ENCODE measurements at places on chromosomes 5 and 9.

- no peak for DNase-seq
These were observed 399.0 kb upstream of the MEF2C start for GRCh38 chr5:89281766-89282553.

GRCh38 chr5:14284392-14285148 is 141.4 kb downstream of the TRIO start:
- DNase-seq = no peak

- DNase-seq = no peak
These were observed 9.4 kb upstream of the ANGPTL2 start for GRCh38 chr9:127131871-127132270.

DNA sequence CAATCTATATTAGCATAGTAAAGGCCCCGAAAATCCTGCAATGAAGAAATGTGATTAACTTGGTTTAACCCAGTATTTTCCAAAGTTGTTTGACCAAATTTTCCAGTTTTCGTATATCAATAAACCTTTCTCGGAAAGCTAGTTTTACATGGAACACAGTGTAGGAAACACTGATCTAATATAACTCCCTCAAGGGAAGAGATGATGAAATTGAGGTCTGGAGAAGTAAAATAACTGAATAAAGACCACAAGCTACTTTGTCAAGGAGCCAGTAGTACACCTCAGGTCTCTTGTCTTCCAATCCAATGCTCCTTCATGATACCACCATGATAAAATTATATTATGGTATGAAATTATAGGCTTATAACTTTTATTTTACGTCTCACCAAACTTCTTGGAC is 118.1 kb upstream of the TARS1 start:
- no peak for DNase-seq

GRCh38 chr5:149694007-149694406 is 36.1 kb upstream of the PPARGC1B start:
- DNase-seq = no peak

DNA sequence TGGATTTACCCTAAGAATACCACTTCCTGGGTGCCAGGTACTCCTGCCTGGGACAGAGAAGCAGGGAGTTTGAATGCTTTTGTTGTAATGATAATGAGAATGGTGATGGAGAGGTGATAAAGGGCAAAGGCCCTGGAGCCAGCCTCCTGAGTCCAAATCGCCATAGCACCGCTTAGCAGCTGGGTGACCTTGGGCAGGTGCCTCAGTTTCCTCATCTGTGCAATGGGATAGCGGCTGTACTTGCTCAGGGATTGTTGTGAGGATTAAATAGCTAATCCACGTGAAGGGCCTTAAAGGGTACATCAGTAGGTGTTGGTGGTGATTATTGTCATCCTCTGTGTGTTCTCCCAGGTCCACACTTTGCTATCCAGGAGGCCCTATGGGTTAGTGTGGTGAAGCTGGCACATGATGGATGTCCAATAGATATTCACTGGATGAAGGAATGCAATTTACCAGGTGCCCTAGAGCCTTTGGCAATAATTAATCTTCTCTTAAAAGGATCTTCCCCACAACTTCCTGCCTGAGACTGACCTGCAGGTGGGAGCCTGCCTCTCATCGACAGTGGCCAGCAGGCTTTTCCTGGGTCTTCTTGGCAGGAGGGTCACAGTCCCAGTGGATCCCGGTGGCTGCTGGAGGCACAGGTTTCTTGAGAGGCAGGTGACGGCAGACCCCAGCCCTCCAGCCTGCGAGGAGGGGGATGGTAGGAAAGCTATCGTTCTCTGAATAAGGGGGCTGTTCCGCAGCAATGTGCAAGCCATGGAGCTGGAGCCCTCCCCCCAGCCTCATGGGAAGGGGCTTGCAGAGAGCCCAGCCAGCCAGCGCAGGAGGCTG is 160.2 kb downstream of the MACROH2A1 start:
- no peak for DNase-seq

GRCh38 chr9:35490155-35490909 is 421 bp downstream of the RUSC2 start:
- no peak for DNase-seq

DNA sequence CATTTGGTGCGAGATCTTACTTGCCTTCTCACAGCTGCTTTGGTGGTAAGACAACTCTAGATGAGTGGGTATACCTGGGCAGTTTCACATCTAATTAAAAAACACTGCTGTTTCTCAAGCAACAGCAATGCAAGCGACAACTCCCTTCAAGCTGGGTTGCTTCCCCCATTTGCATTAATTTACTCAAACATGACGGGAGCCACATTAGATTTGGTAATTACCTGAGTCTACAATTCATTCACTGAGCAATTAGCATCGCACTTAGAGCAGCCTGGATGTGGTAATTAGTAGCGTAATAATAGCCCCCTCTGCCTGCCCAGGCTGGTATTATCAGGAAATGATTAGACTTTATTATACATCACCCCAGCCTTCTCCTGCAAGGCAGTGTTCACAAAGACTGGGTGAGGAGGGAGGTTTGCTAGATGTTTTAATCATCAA is 73.4 kb downstream of the FBXO38 start:
- peak; percentile 91 for DNase-seq

GRCh38 chr5:178385496-178385890 is 152.9 kb upstream of the PHYKPL start:
- no peak for DNase-seq

Data from NCI-H1105 treated with DMSO at 0.1 percent for 48 hours (cell line).